NCI-H187 treated with DMSO at 0.1 percent for 48 hours (cell line): ENCODE measurements at places on chromosomes 12 and 14.

DNA sequence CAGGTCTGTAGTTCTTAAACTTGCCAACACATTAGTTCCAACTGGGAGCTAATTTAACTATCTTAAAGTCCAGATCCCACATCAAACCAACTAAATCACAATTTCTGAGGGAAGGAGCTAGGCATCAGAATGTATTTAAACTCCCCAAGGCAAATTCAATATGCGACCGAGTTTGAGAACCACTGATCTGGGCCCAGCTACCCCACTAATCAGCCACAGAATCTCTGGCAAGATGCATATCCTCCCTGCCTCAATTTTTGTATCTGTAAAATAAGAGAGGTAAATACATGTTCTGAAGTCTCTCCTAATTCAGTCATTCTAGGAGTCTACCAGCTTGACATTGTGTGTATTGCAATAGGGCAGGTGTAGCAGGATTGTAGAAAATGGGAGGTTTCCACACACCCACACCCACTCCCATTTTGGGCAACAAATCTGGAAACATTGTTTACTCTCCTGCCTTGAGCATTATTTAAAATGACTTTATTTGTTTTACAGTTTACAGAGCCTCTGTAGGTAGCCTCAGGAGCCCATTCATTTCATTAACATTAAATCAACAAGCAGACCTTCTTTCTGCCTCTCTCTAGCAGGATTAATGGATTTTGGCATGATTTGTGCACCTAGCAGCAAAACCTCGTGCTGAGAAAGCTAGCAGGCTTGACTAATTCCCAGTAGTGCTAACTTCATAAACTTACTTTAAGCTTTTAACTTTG, 15.6 kb downstream of the LGR5 start:
- DNase-seq, result peak; percentile 57

DNA sequence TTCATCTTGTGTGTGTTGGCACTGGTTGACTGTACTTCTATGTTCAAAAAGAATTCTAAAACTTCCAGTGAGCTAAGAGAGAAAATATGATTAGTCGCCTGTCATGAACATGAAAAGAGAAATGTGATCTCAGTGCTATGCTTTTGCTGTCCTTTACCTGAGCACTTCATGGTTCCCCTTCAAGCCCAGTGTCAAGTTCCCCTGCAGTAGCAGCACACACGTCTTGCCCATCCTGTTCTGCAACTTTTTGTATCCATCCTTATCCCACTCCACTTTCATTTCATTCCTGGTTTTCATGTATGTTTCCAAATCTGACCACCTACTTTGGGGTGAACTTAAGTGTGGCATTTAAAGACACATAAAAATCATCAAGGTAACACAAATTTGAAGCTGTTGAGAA, 848.0 kb upstream of the USP15 start:
- DNase-seq, result no peak

DNA sequence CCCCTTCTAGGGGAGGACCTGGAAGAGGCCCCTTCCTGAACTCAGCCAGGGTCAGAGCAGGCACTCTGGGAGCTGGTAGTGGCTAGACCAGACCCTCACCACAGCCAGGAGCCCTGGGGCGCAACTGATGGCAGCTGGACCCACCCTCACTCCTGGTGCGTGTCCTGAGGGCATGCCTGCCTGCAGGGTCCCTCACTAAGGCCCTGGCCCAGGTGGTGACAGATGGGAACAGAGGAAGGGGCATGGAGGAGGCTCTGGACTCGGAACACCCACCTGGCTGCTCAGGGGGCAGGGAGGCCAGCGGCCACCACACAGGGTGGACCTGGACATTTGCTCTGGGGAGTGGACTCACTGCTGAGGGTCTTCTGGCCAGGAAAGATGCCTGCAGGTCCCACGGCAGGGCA, 342.2 kb upstream of the SFSWAP start:
- DNase-seq, result no peak

DNA sequence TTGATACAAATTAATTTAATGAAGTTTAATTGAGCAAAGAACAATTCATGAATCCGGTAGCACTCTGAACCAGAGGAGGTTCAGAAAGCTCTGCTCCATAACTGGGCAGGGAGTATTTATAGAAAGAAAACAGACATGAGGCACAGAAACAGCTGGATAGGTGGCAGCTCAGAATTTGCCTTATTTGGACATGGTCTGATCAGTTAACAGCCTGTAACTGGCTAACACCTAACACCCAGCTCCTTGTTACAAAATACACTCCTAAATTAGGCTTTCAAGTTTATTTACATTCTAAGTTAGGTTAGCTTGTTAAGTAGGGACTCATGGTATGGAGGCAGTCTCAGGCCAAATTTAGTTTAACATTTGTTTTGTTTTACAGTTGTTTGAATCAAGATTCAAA, 67.8 kb upstream of the TMCC3 start:
- no peak for DNase-seq

DNA sequence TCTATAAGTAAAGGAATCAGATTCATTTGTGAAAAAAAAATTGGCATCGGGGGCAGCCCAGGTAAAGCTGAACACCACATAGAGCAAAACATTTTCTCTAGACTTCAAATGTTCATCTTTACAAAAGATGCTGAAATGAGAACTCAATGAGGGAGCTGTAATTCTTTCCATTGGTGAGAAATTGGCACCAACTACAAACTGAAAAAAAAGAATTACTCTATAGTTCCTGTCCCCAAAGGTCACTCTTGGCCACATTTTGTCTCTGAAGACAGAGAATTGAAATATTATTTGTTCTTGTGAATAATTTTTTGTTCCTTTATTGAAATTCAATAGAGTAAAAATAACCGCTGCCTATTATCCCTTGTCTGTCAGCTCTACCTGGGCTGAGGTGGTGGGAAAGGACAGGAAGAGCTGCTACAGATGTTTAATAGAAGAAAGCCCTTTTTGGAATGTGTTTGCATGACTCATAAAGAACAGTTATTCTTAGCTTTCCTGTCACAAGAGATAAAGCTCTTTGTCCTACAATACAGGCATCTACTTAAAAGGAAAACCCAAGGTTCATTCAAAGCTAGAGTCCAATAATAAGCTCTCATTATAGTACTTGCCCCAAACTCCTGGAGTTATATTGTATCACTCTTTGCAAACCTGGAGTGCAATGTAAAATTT, 380.1 kb upstream of the KITLG start:
- DNase-seq, result no peak

- DNase-seq, result no peak
Measured at GRCh38 chr14:88553886-88554456, 836 bp downstream of the PTPN21 start.

- no peak for DNase-seq
Measured at GRCh38 chr12:75738486-75738885, 227.1 kb upstream of the KRR1 start.

DNA sequence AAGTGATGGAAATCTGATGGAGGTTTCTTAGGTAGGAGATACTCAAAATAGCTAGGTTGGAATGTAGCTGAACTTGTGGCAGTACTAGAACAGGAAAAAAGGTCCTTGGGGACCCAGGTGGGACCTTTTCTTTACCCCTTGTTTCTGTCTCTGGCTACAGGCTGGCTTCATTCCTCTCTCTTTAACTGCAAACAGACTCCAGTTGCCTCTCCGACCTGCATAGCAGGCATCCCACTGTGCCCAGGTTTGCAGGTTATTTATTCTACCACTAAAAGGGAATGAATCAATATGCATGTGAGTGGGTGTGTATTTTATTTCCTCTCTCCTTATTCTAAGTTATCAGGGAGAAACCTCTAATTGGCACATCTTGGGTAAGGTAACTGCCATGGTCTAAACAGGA, 758.1 kb downstream of the MED13L start:
- no peak for DNase-seq

DNA sequence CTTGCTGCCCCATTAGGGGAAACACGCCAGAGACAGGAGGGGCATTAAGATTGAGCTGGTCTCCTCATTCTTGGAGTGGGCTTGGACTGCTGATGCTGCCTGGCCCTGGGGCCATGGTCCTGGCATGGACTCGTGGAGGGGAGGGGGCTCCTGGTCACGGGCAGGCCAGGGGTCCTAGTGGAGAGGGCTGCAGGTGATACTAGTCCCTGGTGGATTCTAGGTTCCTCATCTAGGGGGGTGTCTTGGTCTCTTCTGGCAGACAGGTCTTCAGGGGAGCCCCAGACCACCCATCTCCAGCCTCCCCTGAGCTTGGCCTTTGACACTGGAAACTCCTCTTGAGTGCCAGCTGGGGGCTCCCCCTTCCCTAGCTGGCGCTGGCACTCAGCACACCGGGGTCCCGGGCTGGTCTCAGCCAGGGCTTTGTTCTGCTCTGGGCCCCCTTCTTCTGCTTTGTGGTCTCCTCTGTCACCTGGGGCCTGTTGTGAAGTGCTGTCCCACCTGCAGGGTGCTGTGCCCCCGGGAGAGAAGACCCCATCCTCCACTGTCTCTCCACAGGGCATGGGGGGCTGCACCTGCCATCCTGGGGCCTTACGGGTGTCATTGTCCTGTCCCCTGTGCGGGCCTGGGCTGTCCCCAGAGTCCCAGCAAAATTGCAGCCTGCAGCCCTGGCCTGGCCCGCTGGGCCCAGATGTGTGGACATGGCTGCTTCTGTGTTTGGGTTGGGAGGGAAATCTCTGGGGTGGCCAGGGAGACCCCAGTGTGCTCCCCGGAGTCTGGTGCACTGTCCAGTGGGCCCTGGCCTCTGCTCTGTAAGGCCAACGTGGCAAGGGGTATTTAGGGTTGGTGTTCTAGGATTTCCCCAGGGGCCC, 2.3 kb downstream of the KIF26A start:
- DNase-seq, result no peak

DNA sequence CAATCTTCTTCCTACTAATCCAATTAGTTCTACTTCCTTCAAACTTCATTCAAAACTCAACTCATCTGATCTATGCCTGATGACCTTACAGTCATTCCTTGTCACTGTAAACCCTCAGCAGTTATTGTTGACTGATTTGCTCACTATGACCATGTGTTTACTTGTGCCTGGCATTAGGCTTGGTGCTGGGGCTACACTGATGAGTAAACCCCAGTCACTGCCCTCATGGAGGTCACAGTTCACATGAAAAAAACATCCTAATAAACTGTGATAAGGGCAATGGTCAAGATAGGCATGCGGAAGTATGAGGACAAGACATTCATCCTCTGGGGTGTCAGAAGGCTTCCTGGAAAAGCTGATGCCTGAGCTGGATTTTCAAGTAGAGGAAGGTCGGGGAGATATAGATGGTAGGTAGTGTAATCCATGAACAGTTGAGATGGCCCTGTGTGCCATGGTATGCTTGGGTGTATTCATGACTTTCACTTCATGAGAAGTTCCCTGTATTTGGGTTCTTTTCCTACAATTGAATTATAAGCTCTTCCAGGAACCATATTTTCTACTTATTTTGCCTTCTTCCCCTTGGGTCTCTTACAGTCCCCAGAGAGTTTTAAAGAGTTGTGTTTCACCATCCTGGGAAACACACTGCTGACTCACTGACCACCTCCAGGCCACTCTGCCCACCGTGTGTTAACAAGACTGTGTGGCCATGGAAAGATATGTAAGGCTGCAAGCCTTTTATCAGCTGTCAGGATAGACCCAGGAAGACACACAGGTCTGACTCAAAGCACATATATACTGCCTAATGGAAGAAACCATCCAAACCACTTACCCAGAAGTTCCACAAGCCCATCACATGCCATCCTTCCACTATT, 38.7 kb upstream of the DUSP6 start:
- DNase-seq, result no peak

GRCh38 chr14:105853089-105853906, 326.9 kb downstream of the TMEM121 start:
- no peak for DNase-seq

- DNase-seq, result peak; percentile 78
Measured at GRCh38 chr12:508795-509194, 49.1 kb downstream of the B4GALNT3 start.

GRCh38 chr14:95294834-95295599, 24.7 kb downstream of the CLMN start:
- no peak for DNase-seq

GRCh38 chr12:109732321-109733305, 19.0 kb downstream of the FAM222A start:
- no peak for DNase-seq

GRCh38 chr12:110937104-110937641, 16.8 kb upstream of the MYL2 start:
- DNase-seq, result no peak

DNA sequence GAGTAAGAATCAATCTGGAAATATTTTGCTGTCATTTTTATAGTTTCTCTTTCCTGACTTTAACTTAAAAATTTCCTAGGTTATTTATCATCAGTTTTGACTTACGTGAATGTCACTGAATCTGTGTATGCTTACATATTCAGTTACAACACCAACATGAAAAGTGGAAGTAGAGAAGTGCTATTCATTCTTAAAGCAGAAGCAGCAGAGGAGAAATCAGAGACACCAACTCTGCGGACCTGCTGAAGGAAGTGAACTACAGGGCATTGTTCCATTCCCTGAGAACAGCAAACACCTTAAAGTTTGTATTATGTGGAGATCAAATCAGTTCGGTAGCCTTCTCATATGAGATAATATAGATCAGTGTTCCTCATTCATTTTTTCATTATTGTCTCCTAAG, 34.1 kb downstream of the RAD51B start:
- DNase-seq, result no peak

DNA sequence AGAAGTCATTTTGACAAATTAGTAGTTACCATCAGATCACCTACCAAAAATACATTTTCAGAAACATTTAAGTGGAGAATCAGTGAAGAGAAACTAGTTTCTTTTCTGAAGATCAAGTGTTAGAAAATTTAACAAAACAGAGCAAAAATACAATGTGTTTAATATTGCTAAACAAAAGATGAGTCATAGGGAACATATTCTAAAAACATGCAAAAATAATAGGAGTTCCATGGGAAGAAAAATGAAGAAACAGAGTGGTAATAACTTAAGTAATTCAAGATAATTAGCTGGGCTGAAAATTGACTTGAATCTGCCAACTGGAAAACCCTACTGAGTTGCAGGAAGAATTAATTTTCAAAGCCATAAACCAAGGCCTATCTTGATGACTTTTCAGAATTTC, 111.5 kb upstream of the KITLG start:
- DNase-seq, result no peak

DNA sequence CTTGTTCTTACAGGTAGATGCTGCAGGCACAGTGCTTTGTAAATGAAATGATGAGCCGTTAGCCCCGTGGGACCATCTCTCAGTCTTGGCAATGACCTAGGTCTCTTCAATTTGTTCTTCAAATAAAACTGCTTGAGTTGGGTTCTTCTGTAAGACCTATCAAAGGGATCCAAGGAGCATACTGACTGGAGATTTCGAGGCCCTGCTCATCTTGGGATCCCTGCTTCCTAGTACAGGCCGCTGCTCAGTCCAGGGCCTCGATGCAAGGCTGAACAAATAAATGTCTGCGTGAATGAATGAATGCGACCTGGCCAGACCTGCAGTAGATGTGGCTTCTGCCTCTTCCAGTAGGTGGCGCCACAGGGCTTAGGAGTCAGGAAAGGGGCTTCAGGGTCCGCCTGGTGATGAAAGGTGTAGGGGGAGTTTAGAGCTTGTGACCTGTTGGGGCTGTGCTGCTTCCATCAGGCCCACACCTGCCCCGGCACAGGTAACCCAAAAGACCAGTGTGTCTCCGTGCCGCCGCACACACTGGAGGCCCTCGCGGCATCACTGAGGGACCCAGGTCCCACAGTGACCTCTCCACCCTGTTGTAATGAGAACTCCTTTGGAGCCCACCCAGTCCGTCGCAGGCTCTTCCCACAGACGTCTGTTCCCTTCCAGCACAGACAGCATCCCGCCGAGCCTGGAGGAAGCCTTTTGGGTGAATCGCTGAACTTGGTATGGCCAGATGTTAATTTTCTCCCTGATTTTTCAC, 4.4 kb downstream of the CACNA1C start:
- no peak for DNase-seq
